ENCODE measurements at places on chromosomes 1 and 21.

GRCh38 chr1:198123133-198123532 is 33.7 kb upstream of the NEK7 start:
- no peak for DNase-seq

GRCh38 chr1:116763787-116764465 is 9.7 kb downstream of the CD2 start:
- no peak for DNase-seq

DNA sequence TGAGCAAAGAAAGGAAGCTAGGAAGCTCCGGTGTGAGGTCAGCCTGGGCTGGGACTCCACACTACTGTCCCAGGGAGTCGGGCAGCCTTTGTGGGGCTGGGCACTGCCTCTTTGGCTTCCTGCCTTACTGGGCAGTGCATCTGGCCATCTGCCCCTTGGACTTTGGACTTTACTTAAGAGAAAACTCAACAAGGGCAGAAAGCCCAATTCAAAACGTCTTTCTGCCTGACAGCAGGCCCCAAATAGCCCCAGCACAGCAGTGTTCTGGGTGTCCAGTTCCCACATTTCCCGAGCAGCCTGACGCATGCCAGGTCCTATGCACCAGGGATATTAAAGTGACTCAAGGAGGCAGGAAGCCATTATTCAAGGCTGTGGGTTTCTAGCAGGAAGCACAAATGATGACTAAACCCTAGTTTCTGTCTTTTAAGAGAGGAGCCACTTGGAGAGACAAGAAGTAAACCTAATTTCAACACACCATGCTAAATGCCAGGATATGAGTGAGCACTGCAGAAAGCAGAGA is 37.9 kb upstream of the EDEM3 start:
- no peak for DNase-seq

- DNase-seq: no peak
Measured at GRCh38 chr1:162003061-162003829, 20.4 kb downstream of the OLFML2B start.

- DNase-seq: no peak
Measured at GRCh38 chr1:30976143-30976542, 67.6 kb upstream of the SDC3 start.
